HEK293T (cell line): ENCODE measurements at places on chromosomes 5 and 9.

- DNase-seq, result no peak
These were observed 166.4 kb downstream of the PAM start for GRCh38 chr5:102921341-102922044.

DNA sequence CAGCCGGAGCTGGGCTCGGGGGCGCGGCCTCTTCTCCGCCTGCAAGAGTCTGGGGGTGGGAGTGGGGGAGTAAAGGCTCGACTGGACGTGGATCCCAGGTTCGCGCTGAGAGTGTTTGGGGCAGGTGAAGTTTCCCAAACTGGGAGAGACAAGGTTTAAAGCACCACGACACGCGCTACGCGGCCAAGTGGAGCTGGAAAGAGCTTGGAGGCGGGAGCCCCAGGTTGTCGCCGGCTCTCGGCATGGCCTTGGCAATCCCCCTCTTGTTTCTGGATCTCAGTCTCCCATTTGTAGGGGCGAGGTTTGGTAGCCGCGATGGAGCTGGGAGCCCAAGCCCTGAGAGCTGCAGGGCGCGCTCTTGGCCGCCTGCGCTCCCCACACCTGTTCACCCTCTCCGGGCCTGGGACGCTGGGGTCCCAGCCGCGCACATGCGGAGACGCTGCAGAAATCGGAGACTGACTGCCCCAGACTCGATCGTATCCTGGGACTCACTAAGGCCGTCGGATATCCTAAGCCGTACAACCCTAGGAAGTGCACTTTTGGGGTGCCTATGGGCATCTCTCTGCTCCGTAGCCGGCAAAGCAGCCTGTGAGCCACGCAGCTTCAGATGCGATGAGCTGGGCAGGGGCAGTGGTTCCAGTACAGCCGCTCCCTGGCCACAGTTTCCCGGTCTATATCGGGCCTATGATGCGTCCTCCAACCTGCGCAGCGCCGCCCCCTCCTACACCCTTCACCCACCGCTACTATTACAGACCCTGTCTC, 937 bp downstream of the TMOD1 start:
- no peak for DNase-seq

DNA sequence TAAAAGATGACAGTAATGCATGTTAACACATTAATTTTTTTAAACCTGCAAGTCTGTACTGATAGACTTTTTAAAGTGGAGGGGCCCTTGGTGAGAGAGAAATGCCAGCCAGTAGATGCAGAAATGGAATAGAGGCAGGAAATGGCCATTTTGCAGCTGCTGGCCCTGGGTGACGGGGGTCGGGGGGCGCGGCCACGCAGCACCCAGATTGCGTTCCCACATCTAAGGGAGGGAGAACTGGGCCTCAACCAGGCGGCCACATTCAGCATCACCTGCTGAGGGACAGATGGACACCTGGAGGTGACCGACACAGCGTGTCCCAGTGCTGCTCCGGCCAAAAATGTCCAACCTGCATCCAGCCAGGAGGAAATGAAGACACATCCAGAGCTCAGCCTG, 6.3 kb upstream of the CLIC3 start:
- DNase-seq, result no peak

- DNase-seq, result no peak
These were observed 353.5 kb downstream of the ENC1 start for GRCh38 chr5:74286734-74287695.

DNA sequence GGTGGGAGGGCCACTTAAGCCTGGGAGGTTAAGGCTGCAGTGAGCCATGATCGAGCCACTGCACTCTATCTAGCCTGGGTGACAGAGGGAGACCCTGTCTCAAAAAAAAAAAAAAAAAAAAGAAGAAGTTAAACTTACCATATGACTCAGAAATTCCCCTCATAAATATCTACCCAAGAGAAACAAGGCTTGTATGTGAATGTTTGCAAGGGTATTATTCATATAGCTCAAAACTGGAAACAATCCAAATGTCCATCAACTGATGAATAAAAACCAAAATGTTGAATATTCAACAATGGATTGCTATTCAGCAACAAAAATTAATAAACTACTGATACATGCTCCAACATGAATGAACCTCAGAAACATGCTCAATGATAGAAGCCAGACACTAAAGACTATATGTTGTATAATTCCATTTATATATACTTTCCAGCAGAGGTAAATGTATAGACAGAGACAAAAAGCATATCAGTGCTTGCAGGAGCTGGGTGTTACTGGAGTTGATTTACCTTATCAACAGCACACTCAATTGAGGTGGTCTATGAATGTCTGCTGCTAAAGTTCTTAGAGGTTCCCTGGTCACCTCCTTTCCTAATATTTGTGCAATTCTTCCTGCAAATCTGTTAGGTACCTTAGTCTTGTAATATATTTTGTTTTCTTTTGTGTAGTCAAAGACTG, 5.3 kb upstream of the SREK1 start:
- DNase-seq, result no peak

DNA sequence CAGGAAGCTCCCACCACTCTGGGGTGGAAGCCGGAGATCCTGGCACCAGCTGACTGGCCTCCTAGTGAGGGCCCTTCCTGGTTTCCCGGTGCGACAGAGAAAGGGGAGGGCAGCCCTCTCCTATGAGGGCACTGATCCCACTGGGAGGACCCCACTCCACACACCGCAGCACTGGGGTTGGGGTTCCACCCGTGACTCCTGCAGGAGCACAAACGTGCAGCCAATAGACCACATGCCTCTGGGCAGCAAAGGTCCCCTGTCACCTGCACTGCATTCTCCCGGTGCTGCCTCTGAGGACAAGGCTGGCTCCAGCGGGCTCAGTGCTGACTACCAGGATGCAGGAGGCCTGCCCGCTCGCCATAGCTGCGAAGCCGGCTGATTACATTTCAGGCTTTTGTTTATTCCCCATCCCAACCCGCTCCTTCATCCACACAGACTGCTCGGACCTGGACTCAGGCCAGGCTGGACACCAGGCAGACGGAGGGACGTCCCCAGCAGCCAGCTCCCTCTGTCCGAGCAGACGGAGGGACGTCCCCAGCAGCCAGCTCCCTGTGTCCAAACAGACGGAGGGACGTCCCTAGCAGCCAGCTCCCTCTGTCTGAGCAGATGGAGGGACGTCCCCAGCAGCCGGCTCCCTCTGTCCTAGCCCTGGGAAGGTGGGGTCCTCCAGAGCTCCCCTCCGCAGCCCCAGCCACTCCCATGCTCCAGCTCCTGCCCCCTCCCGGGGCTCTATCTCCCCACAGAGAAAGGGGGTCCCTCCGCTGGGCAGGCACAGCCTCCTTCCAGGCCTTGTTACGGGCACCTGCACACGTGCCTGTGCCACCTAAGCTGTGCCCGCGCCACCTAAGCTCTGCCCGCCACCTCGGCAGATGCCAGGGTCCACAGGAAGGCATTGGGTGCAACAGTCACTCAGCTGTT, 8.8 kb upstream of the CEP72 start:
- no peak for DNase-seq

- no peak for DNase-seq
These were observed 33.5 kb upstream of the CRB2 start for GRCh38 chr9:123322273-123323195.

DNA sequence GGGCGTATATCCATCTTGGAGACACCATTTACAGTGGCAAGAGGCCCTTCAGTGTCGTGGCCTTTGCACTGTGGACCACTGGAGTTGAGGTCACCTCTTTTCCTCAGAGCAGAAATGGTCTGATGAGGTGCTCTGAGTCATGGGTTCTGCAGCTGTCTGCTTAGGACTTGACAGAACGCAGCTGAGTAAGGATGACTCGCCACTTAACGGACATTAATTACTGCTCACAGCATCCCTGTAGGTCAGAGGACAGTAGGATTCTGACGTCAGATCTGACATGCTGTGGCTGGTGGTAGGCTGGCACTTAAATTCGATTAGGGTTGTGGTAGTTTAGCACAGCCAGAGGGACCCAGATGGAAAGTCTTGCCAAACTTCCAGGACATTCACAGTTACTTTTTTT, 479.4 kb downstream of the DMAC1 start:
- no peak for DNase-seq

- DNase-seq, result no peak
These were observed 446.2 kb upstream of the RIOK2 start for GRCh38 chr5:97629276-97629675.

GRCh38 chr5:79834098-79834753, 144.6 kb downstream of the CMYA5 start:
- DNase-seq, result no peak

GRCh38 chr9:28341913-28342312, 768.6 kb upstream of the C9orf72 start:
- DNase-seq, result no peak

GRCh38 chr9:89436963-89437625, 60.8 kb downstream of the SEMA4D start:
- no peak for DNase-seq

DNA sequence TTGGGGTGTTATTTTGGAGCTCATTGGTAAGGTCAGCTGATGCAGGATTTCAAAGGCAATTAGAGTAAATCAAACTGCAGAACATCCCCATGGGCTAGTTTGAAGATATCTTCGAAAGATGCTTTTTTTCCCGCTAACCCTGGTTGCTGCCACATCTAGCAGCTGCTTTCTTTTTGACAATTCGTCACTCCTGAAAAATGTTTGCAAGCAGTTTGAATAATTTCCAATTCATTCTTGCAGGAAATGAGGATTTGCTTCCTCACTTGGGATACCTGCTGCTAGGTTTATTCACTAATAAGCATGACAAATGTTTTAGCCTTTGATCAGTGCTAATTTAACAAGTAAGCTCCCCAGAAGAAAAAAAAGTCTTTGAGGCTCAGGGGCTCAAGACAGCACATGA, 649.6 kb upstream of the RORB start:
- DNase-seq, result no peak

DNA sequence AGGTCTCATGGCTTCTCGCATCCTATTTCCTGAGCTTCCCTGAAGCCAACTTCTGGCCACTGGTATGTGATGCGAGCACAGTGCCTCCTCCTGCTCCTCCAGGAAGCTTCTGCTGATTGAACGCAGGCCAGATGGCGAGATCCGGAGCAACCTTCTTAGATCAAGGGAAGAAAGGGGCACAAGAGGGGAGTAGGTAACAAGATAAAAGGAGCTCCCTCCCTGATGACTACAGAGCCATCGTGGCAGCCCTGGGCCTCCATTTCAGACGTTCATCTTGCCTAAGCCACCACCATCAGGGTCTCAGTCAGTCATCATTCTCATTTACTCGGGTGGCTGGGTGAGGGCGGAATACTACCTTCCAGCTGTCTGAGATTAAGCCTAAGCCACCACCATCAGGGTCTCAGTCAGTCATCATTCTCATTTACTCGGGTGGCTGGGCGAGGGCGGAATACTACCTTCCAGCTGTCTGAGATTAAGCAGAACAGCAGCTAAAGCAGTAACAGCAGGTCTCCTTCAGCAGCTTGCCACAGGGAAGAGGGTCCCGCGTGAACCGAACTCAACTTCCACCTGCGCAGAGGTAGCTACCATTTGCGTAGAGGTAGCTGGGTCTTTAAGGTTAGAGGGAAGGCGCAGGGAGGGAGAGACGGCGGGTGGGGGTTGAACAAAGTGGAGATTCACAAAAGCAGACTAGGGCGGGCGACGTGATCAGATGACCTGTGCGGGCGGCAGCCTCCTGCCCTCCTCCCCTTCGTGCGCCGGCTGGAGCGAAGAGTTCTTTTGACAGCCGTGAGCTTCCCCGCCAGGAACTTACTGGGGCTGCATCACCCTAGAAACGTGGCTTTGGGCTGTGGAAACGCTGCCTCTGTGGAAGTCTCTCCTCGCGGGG, 27.9 kb upstream of the MGAT1 start:
- no peak for DNase-seq

DNA sequence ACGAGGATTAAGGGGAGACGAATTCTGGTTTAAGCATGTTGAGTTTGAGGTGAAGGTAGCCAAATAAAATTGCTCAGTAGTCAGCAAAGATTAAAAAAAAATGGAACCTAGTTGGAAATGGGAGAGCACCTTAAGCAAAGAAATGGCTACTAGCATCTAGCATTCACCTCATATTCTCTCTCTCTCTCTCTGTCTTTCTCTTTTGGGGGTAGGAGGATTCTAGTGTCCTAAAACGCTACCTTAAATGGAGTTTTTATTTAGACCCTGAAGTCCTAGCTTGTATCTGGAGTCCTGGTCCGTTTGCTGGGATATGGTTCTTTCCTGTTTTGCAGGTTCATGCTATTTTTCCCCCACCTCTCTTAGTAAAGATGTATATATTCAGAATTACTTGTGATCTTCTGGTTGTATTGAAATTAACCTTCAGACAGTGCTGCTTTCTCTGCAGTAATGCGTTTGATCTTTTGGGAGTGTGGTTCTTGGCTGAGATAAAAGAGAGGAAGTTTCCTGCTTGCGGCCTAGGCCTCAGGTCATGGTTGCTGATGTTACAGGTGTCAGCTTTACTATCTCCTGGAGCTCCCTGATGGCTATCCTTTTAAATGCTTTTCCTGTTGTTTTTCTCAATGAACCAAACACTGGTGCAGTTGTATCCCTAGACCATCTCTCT, 8.0 kb downstream of the TGFBR1 start:
- DNase-seq, result no peak

- no peak for DNase-seq
These were observed 401.3 kb downstream of the ENC1 start for GRCh38 chr5:74239261-74239660.

DNA sequence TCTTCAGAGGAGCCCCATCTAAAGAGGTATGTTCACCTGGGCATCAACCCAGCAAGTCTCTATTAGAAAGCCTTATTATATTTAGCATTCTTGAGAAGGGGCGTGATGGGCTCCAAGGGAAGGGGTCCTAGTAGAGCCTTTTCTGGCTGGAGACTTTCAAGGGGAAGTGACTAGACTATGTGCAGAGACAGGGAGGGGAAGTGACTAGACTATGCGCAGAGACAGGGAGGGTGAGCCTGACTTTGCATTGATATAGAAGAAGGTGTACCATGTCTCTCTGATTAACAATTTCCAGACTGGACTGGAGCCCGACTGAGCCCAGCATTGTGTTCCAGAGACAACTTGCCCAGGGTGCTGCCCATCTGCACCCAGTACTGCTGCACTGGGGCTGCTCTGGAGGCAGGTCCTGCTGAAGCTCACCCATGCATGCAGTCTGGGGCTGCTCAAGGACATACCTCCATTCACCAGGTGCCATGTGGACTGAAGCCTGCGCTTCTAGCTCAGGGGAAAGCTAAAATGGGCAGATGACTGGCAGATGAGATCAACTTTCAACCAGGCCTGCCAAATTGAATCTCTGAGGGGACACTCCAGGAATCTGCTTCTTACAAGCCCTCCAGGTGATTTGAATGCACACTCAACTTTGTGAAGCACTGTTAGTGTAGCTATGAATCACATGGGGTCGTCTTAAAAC, 83.0 kb upstream of the GNA14 start:
- no peak for DNase-seq

DNA sequence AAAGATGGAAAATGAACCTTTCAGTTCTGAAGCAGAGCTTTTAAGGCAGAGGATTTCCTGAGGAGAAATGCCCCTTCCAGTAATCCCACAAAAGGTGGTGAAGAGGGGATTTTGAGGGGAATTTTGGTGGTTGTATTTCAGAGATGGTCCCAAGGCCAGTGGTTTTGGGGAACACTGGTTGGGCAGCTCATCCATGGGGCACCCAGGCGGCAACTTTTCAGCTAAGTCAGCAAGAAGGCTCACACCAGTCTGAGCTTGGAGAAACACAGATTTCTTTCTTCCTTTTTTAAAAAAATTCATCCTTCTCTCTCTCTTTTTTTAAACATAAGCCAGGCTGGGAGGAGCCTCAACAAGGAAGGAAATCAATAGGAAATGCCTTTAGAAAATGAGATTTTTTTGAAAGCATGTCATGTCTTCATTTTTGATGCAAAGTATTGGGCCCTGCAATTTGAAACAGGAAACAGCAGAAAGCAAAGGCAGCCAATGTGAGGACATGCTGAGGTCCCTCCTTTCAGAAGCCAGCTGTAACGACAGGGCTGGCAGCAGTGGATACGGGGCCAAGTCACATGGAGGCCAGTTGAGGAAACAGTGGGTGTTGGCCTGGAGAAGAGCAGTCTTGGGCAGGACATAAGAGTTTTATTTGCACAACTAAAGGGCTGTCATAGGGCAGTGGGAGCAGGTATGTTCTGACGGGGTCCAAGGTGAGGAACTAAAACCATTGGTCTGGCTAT, 155.3 kb upstream of the KLF4 start:
- no peak for DNase-seq
